ENCODE measurements at places on chromosomes 4 and X.

GRCh38 chrX:9146657-9147056, 112.7 kb upstream of the FAM9B start:
- no peak overlapping the region for H3K27ac ChIP-seq
- H3K4me3 ChIP-seq: no peak overlapping the region

GRCh38 chrX:10722851-10723250, 102.5 kb upstream of the MID1 start:
- H3K36me3 ChIP-seq: no peaks in the 10 kb centered on the region
- DNase-seq: no peak
- no peaks in the 10 kb centered on the region for H3K4me1 ChIP-seq
- no peaks in the 10 kb centered on the region for H3K27me3 ChIP-seq
- no peak overlapping the region for H3K4me3 ChIP-seq

DNA sequence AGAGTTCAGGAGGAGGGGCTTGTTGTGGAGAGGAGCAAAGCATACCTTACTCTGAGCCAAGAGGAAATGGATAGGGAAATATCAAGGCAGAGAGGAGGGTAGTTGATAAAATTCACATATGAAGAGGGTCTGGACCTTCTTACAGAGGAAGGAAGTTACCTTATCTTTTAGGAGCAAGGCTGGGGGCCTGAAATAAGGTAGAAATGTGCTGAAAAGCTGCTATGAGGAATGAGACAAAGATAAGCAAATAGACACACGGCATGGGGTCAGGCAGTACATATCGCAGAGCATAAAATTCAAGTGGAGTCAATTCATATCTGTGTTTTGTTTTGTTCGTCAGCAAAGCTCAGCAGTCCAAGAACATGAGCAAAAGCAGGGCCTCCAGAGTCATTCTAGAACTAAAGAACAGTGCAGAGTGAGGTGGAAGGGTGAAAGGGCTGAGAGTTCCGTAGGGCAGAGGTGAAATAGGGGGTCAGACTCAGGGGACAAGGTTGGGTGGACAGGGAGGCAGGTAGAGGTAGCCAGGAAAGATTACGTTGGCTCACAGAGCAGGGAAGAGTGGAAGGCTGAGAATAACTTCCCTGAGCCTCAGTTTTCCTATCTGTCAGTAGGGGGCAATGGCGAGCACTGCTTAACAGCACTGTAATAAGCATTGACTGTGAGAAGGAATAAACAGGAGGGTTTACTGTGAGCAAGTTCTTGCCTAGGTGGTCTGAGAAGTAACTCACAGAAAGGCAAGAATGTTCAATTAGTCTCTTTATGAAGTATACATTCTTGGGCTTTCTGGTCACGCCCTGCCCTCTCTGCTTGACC, 9.2 kb downstream of the VSIG4 start:
- H3K27me3 ChIP-seq: no peaks in the 10 kb centered on the region
- no peaks in the 10 kb centered on the region for H3K4me1 ChIP-seq
- H3K4me3 ChIP-seq: no peak overlapping the region
- H3K27ac ChIP-seq: no peak overlapping the region
- H3K36me3 ChIP-seq: no peaks in the 10 kb centered on the region

DNA sequence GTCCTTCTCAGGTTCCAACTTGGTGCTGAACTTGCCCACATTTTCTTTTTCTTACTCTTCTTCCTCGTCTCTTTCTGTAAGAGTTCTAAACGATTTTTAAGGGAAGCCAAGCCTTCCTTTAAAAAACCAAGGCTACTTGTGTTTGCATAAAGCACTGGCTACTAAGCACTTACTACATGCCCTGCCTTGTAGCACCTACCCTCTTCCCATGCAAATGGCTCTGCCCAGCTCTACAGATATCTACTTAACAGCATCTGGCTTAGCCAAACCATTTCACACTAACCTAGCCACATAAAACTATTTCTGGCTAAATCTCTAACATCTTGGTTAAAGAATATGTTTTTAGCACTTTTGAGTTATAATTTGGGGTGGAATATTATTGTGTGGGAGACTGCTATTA, 26.9 kb upstream of the ARMCX2 start:
- no peaks in the 10 kb centered on the region for H3K27me3 ChIP-seq
- H3K36me3 ChIP-seq: no peaks in the 10 kb centered on the region
- no peak overlapping the region for H3K4me3 ChIP-seq
- DNase-seq: no peak

DNA sequence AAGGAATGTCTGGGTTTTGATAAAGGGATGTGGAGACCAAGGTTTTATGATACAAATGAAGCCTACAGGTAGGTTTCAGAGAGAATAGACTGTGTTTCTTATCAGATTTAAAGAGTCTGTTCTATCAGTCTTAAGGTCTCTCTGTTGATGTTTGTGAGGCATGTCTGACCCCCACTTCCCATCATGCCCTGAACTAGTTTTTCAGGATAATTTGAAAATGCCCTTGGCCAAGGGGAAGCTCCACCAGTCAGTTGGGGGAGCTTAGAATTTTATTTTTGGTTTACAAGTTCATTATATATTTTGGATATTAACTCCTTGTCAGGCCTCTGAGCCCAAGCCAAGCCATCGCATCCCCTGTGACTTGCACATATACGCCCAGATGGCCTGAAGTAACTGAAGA, 18.6 kb downstream of the C4orf51 start:
- no peaks in the 10 kb centered on the region for H3K4me1 ChIP-seq
- no peak for DNase-seq
- H3K36me3 ChIP-seq: no peaks in the 10 kb centered on the region
- H3K27me3 ChIP-seq: no peaks in the 10 kb centered on the region
- no peak overlapping the region for H3K27ac ChIP-seq

DNA sequence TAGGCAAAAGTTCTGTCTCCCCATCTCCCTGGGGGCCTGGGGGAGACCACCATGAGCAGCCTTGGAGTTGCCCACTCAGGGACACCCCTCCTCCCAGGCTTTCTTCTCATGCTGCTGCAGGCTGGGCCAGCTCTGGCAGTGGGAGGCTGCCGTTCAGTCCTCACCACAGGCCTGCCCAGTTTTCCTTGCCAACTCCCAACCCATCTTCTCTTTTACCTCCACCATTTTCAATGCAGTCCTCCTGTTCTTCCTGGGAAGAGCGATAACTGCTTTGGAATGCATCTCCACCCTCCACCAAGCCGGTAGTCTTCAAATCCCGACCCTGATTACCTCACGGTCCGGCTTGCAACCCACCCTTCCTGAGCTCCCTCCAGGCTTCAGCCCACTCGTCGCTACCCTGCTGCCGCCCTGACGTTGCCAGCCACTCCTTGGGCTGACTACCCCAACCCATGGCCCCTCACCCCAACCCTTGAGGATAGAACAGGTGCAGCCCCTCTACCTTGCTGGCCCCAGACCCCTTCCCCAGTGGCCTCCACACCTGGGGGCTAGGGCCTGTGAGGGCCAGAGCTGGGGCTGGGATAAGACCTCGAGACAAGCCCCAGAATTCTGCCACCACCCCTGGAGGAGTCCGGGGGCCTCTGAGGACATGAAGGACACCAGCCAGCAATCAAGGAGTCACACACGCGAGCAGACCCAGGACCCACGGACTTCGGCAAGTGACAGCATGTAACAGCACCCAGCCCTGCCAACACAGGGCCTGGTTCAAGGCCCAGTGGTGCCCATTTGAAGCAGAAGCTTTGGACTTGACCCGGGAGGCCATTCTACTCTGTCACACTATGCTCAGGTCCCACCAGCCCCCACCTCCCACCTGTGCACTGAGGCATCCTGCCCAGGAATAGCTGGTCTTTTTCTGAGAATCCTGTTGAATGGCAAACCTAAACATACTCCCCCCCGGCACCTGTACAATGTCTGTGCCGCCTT, 9.2 kb downstream of the WDR1 start:
- H3K36me3 ChIP-seq: no peaks in the 10 kb centered on the region
- H3K27me3 ChIP-seq: no peaks in the 10 kb centered on the region
- H3K27ac ChIP-seq: peak overlapping the region; percentile 89
- H3K4me3 ChIP-seq: no peak overlapping the region

DNA sequence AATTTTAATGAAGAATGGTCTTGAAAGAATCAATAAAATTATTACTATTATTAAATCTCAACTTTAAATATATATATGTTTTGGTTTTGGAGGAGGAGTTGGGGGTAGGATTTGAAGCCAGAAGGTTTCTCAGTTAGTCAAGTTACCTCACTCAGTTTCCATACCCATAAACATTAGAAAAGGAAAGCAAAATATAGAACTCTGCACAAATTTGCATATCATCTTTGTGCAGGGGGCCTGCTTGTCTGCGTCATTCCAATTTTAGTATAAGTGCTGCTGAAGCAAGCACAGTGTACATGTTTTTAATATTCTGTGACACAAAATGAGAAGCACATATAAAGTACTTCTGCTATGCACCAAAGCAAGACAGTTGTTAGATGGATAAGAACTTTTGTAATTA, 47.5 kb upstream of the SCRG1 start:
- no peak overlapping the region for H3K4me3 ChIP-seq
- DNase-seq: no peak
- no peak overlapping the region for H3K27ac ChIP-seq
- H3K4me1 ChIP-seq: peaks cover 18% of the 10 kb centered on the region
- H3K27me3 ChIP-seq: no peaks in the 10 kb centered on the region
- no peaks in the 10 kb centered on the region for H3K36me3 ChIP-seq

All from vagina (tissue), 2 donors.